ENCODE measurements at places on chromosomes 11 and 22.

- DNase-seq: no peak
Measured at GRCh38 chr22:22520020-22520656, at the start of gene ZNF280A. ZNF280A (minus strand) TSS chr22:22520270; CDS start chr22:22515630, 4,640 bp downstream.

- no peak for DNase-seq
Measured at GRCh38 chr22:29265929-29266328, 1.9 kb downstream of the RHBDD3 start.

- DNase-seq: no peak
Measured at GRCh38 chr11:46983598-46983997, 47.0 kb downstream of the CSTPP1 start.

DNA sequence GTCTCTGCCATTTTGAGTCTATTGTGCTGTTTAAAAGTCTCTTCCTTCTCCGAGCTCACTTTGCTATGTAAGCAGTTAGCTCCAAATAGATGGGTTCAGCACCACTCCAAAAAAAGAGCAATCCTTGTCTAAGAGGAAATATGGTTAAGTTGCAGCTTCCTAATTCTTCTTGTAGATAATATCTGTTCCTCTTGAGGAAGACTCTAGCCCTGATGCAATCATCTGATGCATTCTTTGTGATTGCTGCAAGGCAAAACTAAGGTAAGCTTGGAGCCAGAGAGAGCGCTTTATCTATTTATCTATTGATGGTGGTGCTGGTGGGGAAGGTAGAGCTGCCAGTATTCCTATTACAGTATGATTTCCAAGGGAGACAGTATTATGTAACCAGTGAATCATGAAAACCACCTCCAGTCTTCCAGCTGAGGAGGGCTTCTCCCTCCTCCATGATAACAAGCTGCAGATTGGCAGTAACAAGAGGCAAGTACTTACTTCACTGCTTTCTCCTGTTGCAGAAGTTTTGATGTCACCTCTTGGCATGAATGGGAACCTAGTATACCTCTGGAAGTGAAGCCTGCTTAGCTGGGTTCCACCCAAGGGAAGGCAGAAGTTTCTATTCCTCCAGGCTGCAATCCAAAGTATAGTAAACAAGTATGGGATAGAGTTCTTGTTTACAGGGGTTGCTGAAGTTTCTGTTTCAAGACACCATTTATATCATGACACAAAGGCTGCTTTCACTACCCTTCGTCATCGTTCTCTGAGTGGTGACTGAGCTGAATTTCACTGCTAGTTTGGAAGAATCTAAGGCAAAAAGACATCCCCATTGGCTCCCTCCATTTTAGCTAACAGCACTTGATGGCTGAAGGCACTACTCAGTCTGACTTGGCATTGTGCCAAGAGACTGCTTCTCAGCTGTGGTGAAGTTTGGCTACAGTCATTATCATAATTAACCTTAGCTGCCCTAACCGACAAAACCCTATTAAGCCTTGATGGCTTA, 49.7 kb downstream of the FDX1 start:
- no peak for DNase-seq

DNA sequence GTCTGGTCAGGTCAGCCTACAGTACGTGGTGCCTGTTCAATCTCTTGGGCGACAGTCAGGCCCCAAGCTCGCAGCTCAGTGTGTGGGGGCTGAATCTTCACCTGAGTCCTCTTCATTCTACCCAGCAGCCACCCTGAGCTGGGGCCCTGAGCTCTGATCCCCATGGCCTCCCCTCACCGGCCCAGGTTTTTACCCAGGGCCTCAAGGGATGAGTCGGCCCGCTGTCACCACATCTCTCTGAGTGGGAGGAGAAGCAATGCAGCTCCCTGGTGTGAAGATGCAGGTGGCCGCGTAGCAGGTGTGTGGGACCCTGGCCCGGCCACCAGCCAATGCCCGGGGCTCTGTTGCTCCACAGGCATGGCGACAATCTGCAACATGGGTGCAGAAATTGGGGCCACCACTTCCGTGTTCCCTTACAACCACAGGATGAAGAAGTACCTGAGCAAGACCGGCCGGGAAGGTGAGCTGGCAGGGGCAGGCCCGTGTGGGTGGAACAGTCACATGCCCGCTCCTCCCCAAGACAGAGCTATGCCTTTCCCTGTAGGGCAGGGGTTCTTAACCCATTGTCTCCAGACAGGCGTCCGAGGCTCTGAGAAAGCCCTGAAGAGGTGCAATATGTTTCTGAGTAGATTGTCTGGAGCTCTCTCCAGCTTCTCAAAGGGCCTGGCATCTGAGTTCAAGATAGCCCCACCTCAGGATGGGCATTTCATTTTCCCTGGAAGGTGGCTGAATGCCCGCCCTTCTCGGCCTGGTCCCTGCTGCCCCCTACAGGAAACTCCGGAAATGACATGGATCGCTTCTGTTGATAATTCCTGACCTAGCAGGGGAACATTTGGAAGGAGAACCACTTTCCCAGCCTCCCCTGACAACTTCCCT, 26.9 kb downstream of the POLR3H start:
- DNase-seq: no peak

DNA sequence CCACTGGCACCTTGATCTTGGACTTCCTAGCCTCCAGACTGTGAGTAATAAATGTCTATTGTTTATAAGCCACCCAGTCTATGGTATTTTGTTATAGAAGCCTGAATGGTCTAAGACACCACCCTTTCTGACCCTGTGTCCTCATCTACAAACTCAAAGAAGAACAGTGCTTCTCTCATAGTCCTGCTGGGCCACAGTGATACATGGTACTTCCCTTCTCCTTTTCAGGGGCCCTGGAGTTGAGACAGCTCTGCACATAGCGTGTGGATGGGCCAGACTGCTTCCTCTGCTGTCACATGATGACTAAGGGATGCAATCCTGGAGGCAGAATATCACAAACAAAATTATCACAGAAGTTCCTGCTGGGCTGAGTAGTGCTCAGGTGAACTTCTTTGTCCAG, 5.0 kb downstream of the KCNJ11 start:
- no peak for DNase-seq

- DNase-seq: no peak
Measured at GRCh38 chr11:107040433-107041087, 22.3 kb upstream of the GUCY1A2 start.

GRCh38 chr11:72672597-72673238, 1.5 kb downstream of the PDE2A start:
- no peak for DNase-seq

DNA sequence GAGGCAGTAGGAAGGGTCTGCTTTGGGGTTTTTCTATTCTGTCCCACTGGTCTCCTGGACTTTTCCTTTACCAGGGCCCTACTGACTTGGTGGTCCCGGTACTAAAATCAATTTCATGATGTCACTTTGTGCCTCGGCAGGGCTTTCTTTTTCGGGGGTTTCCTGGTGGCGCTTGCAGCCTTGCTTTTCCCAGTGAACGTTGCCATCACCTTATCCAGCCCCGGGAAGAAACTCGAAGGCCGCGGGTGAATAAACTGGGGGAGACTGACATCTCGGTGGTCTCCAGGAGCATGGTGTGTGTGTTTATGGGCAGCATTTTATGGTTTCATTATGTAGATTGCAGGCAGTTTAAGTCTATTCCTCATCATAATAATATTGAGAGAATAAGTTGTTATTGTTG, 84.4 kb downstream of the KCNQ1 start:
- no peak for DNase-seq

DNA sequence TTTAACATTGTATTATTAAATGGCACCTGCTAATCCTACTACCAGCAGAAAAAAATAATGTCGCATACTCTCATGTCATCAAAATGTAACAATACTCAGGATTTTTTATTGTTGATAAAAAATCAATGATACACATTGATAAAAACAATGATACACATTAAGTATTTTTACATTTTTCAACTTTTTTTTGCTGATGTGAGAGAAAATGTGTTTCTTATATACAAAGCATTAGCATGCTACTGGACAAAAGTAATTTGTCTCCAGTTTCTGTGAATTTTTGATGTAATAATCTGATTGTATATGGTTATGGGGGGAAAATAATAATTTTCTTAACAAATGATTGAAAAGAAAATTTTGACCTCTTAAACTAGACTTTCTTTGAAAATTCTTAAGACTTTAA, 1256.6 kb upstream of the CNTN5 start:
- DNase-seq: no peak

GRCh38 chr11:99066618-99067317, 46.0 kb downstream of the CNTN5 start:
- DNase-seq: no peak

DNA sequence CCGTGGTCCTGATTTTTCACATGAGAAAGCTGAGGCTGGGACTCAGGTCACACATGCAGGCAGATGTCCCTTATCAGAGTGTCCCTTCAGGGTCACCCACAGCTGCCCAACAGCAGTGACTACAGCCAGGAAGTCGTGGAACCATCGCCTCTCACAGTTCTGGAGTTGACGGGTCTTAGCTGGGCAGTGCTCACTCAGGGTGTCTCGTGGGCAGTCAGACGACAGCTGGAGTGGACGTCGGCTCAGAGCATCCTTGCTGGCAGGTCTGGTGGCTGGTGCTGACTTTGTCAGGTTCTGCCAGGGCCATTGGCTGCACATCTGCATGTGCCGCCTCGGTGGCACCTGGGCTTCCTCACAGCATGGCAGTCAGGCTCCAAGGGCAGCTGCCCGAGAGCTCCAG, 35.6 kb upstream of the TH start:
- no peak for DNase-seq

GRCh38 chr11:69369210-69369825, 75.4 kb downstream of the MYEOV start:
- DNase-seq: no peak

DNA sequence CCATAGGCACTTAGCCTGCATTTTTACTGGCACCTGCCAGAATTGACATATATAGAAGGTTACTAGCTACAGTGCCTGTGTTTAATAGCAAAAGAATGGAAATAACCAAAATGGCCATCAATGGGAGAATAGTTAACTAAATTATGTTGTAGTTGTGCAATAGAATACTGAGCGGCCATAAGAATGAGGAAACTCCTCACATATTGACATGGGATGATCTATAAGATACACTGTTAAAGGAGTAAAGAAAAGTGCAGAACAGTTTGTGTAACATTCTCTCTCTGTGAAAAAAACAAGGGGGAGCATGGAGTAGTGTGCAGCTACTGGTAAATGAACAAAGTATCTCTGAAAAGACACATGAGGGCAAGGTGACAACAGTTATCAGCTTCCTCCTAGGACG, 21.5 kb downstream of the ARAP1 start:
- DNase-seq: no peak

- no peak for DNase-seq
Measured at GRCh38 chr11:65056999-65057398, 1.4 kb downstream of the NAALADL1 start.

DNA sequence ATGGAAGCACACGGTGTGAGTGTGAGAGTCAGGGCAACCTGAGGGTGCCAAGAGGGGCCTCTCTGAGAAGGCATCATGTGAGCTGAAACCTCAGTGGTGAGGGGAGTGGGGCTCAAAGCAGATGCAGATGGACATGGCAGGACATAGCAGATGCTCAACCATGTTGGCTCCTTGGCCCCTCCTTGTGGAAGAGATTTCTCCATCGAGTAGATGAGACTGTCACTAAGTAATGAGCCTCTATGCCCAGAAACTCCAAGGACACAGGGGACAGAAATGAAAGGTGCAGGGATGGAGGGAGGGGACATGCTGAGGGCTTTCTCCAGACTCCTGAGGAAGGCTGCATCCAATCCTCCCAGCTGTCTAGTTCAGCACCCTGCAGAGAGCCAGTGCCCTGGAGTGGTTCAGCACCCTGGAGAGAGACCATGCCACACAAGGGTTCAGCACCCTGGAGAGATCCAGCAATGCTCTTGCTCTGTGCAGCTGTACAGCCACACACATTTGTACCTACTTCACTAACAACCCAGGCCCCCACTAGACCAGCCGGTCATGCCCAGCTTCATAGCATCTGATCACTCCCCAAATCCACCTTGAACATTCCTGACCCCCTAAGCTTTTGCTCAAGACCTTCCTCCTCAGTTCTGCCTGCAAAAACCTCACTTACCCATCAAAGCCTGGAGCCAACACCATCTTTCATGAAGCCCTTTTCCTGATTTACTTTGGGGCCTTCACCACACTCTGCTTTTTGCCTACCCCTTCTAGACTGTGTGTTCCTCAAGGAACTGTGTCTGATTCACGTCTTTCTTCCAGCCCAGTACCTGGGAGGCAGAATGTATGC, 252.0 kb downstream of the CTTN start:
- no peak for DNase-seq

DNA sequence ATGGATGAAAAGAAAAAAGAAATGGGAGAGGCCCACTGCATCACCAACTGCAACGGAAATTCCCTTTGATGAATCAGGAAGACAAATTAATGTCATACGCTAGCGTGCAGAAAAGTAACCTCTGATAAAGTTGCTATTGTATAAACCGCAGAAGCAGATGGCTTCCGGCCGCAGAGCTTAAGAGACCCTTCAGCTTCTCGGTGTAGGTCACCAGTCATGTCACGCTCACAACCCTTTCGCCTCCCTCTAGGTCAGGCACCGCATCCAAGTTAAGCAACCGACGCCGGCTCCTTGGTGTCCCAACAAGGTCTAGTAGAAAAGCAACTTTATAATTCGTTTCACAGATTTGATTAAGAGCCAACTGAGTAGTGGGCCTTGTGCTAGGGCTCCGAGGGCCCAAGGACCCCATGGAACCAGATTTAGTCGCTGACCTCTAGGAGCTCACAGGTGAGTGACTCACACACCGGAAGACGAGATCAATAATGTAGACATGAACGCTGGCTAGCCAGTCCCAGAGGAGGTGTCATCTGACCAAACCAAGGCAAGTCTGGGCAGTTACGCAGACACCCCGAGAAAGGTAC, 1.2 kb upstream of the ZFP91 start:
- peak; percentile 66 for DNase-seq

- DNase-seq: no peak
Measured at GRCh38 chr11:121671283-121672168, 218.8 kb upstream of the SORL1-AS1 start.

GRCh38 chr11:130897262-130898182, 18.8 kb downstream of the SNX19 start:
- no peak for DNase-seq

DNA sequence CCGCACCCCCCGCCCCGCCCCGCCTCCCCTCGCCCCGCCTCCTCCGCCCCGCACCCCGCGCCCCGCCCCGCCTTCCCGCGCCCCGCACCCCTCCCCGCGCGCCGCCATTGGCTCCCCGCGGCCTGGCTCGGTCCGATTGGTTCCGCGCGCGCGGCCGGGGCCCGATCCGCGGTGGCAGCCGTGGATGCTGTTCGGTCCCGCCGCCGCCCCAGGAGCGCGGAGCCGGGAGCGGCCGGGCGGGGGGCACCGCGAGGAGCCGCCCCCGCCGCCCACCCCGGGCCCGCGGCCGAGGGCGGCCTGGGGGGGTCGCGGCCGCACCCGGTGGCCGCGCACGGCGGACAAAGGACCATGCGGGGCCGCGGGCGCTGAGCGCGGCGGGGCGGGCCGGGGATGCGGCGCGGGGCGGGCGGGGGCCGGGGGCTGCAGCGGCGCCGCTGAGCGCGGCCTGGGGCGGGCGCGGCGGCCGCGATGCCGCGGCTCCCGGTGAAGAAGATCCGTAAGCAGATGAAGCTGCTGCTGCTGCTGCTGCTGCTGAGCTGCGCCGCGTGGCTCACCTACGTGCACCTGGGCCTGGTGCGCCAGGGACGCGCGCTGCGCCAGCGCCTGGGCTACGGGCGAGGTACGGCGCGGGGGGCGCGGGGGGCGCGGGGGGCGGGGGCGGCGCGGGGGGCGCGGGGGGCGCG, at the start of gene B4GALNT4:
TSS of gene B4GALNT4 (plus strand) at position 164 of the 683 bp plus-strand sequence. CDS start at position 469, 305 bp downstream.
- DNase-seq: no peak

- DNase-seq: no peak
Measured at GRCh38 chr22:49992921-49993648, 19.5 kb downstream of the IL17REL start.

All from stimulated activated CD8-positive, alpha-beta memory T cell treated with anti-CD3 and anti-CD28 coated beads, Interleukin-4, amount 100 ng/mL, for 1 hour (primary cell).